CD4-positive, alpha-beta T cell (primary cell): ENCODE measurements at places on chromosomes 12 and 14.

- no peak for DNase-seq
These were observed 177.4 kb upstream of the HIF1A start for GRCh38 chr14:61517911-61518384.

DNA sequence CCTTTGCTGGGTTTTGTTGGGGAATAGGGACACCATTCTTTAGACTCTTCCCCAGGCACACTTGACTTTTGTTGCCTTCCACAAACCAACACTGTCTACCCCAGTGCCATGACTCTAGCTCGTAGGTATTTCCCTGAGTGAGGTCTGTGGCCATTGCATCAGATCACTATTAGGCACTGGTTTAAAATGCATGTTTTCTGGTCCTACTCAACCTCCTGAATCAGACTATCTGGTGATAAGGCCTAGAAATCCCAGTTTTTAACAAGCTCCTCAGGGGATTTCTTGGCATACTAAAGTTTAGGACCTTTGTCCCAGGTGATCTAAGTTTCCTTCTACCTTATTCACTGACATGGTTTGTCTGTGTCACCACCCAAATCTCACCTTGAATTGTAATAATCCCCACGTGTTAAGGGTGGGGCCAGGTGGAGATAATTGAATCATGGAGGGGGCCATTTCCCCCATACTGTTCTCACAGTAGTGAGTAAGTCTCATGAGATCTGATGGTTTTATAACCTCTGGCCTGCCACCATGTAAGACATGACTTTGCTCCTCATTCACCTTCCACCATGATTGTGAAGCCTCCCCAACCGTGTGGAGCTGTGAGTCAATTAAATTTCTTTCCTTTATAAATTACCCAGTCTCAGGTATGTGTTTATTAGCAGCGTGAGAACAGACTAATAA lies 87.8 kb upstream of the PSMC1 start:
- DNase-seq, result no peak

GRCh38 chr12:128794661-128795529 lies 28.9 kb downstream of the SLC15A4 start:
- no peak for DNase-seq

GRCh38 chr12:50075808-50076170 lies 9.4 kb upstream of the SMARCD1 start:
- no peak for DNase-seq

GRCh38 chr12:92369056-92369455 lies 223.4 kb upstream of the BTG1 start:
- DNase-seq, result no peak

DNA sequence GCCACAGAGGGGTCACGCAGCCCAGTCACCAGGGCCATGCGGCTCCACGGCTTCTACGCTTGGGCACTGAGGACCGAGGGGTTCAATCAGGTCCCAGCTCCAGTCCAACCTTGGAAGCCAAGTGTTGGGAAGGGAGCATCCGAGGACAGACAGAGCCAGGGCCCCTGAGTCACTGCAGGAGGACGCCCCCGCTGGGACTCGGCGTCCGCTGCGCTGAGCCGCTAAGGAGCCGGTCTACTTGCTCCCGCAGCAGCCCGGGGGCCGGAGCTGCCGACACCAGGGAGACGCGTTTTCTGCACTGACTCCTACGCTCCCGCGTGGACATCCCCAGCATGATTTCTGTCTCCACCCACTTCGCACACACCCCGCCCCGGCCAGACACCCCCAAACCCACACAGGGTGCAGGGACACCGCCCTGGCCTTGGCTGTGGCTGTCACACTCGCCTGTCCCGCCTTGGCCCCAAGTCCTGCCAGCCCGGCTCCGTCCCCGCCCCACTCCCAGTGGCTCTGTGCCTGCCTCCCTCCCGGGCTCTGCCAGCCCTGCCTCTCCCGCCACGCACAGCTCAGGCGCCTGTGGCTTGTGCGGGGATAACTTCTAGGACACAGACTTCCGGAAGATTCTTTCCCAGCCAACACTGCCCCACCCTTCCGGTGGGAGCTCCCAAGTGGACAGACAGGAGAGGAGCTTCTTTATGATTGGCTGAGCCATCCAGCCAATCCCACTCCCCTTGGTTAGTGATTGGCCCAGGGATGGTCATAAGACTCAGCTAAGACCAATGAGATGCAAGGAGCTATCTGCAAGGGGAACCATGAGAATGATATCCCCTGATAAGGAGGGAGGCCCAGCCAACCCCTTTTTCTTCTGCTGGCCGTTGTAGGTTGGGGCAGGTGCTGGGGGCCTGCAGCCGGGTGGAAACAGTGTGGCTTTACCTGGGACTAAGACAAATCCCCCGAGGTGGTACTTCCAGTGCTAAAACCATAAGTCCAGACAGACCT lies 118.9 kb upstream of the SFSWAP start:
- no peak for DNase-seq

DNA sequence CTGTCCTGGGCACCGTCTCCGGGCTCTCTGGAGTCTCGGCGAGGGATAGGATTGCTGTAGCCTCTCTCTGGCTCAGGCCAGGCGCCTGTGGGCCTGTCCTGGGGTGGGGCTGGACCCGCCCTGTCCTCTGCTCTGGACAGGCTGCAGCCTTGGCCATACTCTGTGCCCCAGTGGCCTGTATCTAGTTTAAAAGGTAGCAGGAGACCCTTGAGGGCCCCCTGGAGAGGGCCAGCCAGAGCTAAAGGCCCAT lies 1.8 kb downstream of the KIF26A start:
- DNase-seq, result no peak

GRCh38 chr14:74832849-74833248 lies 43.1 kb downstream of the PROX2 start:
- no peak for DNase-seq

GRCh38 chr12:15698377-15698871 lies 90.8 kb downstream of the EPS8 start:
- DNase-seq, result no peak

DNA sequence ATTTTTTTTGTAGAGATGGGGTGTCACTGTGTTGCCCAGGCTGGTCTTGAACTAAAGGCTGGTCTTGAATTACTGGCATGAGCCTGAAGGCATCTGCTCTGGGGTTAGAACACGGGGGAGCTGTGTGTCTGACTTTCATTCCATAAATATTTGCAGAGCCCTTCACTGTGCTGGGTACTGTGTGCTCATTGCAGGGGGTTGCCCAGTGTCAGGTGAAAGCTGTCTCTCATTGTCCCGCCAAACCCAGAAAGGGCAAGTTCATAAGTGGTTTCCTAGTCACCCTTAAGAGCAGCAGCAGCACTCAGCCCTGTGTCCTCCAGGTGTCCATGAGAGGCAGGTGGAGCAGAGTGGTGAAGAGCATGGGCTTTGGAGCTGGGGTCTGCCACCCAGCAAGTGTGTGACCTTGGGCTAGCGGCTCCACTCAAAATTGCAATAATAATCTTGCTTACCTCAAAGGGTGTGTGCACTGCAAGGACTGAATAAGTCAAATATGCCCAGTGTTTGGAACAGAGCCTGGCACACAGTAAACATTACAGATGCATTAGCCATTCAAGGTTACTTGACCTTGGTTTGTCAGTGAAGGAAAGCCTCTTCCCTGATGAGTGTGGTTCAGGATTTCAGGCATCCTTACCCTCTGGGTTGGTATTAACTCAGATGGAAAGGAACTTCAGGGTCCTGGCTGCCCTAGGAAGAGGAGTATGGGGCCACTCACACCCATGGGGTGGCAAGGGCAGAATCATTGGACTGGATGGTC lies 4.4 kb upstream of the SMIM41 start:
- no peak for DNase-seq

GRCh38 chr14:56660677-56661389 lies 81.2 kb downstream of the TMEM260 start:
- no peak for DNase-seq

DNA sequence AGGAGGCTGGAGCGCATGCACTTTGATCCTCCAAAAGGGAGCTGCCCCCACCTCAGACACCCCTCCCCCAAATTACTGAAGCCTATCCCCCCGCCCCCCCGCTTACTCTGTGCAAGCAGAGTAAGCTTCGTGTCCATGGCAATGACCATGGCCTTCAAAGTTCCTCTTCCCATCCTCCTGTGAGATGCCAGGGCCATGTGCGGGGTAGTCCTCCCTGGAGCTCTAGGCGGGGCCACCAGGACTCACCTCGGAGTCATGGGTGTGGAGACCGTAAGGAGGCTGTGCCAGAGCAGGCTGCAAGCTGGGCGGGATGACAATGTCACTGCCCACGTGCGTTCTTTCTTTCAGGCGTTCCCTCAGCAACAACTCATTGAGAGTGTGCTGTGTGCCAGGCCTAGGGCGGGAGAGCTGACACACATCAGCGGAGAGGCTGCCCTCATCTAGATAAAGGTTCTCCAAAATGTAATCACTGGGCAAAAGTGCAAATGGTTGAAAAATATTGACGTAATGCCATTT lies 66.8 kb downstream of the C14orf132 start:
- DNase-seq, result no peak

DNA sequence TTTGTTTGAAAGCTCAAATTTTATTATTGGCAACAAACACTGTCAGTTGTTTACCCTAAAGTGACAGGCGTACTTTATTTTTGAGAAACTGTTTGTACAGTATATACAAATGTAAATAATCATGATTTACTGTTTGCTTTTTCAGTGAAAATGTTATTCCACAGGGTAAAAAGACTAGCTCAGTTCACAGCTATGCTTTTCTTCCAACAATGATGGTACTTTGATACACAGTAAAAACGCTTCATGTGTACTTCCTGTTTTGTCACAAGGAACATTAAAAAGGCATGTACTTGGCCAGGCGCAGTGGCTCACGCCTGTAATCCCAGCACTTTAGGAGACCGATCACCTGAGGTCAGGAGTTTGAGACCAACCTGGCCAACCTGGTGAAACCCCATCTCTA lies 53.7 kb downstream of the MON2 start:
- no peak for DNase-seq

DNA sequence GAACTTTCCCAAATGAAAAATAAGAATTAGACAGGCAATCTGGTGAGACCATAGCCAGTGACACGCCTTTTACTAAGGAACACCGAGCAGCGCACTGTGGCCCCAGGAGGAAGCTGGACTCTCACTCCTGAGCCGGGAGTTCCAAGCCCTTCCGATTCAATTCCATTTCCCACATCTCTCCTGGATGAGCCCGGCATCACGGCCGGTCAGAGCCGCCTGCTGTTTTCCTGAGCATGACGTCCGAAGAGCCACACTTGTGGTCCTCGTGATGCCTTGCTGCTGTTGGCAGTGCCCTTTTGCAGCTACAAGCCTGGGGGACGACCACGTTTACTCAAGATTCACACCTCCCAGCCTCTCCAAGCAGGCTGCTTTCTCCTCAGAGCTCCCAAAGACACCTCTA lies 40.8 kb downstream of the FBXL14 start:
- DNase-seq, result no peak

DNA sequence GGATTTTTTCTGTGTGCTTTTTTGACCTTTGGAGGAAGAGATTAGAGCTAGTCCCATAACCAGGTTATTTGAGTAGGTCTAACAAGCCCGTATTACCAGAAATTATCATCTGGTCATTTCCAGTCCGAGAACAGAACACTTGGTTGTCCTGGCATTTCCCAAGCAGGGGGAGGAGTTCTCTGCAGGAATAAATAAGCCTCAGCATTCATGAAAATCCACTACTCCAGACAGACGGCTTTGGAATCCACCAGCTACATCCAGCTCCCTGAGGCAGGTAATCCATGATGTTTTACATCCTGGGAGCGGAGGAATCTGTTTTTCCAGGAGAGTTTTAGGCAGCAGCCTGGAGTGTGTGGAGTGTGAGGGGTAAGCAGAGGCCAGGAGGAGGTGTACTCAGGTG lies at the start of gene SERPINA3:
Gene SERPINA3, plus strand, starts transcription at position 218 of the 400 bp plus-strand sequence. CDS start 2,051 bp downstream, outside the sequence.
- DNase-seq, result no peak

DNA sequence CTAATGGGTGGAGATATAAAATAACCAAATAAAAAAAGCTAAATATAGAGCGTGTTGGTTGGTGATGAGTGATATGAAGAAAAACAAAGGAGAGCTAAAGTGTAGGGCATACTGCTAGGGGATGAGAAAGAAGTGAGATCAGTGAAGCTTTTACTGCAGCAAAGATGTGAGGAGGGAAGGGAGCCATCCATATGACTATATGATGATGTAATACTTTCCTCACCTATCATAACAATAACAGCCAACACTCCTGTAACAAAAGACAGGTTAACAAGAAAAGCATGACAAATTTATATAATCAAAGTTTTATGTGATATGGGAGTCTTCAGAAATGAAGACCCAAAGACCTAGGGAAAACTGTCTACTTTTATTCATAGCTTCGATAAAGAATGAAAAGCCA lies 57.4 kb upstream of the LRFN5 start:
- no peak for DNase-seq

- DNase-seq, result peak; percentile 64
These were observed 20.5 kb downstream of the ZDHHC22 start for GRCh38 chr14:77120771-77121743.

GRCh38 chr12:10829994-10830393 lies 3.8 kb upstream of the TAS2R10 start:
- no peak for DNase-seq

DNA sequence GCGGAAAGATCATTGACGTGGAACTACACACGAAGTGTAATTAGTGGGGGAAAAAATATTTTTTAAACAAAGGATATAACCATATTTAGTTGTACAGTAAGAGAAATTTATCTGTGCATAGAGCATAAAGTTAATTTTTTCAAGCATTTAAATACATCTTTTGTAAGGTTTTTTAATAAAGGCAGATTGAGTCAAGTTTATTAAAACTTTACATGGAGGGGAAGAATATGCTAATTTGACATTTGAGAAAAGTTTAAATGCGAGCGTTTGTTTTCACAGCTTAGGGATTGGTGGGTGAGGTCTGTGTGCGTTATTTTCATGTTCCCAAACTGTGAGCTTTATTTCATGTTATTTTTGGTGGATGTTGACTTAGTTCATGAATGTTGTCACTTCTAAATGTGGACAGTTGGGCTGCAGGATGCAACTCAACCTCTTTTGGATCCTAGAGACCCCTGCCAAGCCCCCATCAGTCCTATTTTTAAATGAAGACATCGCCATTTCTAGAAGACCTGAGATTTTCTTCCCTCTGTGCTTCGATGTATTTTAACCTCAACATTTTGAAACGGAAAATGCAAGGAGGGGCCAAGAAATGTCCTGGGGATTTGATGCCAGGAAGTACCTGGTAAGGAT lies 32.3 kb downstream of the BRI3BP start:
- no peak for DNase-seq

GRCh38 chr12:29238822-29239291 lies 89.8 kb downstream of the FAR2 start:
- DNase-seq, result no peak

DNA sequence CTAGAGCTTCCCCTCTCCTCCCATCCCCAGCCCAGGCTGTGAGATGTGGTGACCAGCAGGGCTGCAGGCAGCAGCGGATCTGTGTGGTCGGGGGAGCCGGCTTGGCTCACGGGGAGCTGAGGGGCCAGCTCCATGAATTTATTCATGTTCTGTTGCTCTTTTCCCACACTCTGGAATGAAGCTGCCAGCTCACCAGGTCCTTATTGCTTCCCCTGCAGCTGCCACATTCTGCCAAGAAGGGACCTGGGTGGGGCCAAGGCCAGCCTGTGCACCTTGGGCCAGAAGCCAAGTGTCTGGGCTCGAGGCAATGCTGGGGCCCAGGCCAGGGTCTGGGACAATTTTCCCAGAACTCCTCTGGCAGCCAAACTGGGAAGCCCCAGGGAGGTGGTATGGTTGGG lies 2.5 kb upstream of the C1QL4 start:
- no peak for DNase-seq
